ENCODE measurements at places on chromosomes 2 and 18.

- no peak for DNase-seq
These were observed 65.8 kb upstream of the PNPT1 start for GRCh38 chr2:55759271-55759921.

GRCh38 chr18:20971886-20972267, 139.7 kb downstream of the ROCK1 start:
- DNase-seq, result no peak

GRCh38 chr18:2672410-2672809, 16.9 kb downstream of the SMCHD1 start:
- DNase-seq, result no peak

DNA sequence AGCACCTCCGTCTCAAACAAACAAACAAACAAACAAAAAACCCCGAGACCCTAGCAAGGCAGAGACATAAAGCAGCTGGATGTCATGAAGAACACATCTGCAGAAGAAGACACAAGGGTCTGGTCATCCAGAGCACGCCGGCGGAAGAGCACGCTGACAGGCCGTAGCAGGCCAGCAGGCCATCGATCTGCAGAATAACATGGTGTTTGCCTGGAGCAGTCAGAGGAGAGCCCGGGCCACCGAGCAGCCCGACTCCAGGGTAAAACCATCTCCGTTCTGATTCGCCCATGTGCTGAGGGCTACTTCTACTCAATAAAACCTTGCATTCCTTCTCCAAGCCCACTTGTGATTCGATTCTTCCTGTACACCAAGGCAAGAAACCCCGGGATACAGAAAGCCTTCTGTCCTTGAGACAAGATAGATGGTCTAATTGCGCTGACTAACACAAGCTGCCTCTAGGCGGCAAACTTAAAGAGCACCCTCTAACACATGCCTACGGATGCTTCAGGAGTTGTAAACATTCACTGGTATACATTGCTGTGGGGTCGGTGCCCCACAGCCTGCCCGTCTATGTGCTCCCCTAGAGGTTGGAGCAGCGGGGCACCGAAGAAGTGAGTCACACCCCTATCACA, 549.8 kb upstream of the NRXN1 start:
- DNase-seq, result no peak

DNA sequence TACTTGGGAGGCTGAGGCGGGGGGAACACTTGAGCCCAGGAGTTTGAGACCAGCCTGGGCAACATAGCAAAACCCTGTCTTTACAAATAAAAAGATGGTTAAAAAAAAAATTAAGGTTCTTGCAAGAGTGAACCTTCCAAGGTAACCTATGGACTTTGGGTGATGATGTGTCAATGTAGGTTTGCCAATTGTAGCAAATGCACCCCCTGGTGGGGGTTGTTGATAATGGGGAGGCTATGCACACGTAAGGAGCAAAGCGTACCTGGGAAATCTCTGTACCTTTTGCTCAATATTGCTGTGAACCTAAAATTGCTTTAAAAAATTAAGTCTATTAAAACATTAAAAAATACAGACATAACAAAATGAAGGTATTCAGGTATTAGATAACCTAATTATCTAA, 70.4 kb downstream of the CWC22 start:
- no peak for DNase-seq

GRCh38 chr2:49616800-49617199, 462.5 kb upstream of the FSHR start:
- DNase-seq, result peak; percentile 45

- no peak for DNase-seq
These were observed 229.4 kb downstream of the ZNF516 start for GRCh38 chr18:76265497-76266235.

GRCh38 chr2:164388511-164388910, 232.8 kb downstream of the GRB14 start:
- no peak for DNase-seq

DNA sequence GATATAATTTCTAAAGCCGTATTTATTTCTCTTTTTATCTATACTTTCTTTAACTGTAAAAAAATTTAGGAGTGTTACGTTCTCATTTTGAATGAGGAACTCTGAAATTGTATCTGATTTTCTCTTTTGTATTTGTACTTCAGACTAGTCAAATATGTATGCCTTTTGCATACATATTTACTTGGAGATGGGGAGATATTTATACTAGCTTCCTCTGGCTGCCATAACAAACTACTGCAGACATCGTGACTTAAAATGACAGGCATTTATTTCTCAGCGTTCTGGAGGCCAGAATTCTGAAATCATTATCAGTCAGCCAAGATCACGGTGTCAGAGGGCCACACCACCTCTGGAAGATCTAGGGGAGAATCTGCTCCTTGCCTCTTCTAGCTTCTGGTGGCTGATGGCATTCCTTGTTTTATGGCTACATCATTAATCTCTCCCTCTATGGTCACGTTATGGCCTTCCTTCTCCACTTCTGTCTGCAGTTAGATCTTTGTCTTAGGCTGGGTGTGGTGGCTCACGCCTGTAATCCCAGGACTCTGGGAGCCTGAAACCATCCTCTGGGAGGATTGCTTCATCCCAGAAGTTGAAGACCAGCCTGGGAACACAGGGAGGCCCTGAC, 8.2 kb downstream of the LCLAT1 start:
- no peak for DNase-seq

DNA sequence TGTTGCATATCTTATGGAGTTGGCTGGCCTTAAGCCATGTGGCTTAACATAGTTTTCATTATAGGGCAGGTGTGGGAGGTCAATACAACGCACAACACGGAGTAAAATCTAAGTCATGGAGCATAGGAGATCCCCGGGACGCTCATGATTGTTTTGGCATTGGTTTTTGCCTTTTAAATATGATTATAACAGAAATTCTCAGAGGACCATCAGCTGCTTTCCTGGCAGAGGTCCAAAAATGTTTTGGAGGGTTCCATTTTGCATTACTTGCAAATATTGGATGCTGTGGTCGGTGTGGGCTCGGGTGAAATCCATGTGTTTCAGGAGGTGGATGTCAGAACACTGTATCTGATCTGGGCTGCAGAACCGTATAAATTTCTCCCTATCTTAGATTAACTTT, 3.4 kb downstream of the NCOA1 start:
- no peak for DNase-seq

DNA sequence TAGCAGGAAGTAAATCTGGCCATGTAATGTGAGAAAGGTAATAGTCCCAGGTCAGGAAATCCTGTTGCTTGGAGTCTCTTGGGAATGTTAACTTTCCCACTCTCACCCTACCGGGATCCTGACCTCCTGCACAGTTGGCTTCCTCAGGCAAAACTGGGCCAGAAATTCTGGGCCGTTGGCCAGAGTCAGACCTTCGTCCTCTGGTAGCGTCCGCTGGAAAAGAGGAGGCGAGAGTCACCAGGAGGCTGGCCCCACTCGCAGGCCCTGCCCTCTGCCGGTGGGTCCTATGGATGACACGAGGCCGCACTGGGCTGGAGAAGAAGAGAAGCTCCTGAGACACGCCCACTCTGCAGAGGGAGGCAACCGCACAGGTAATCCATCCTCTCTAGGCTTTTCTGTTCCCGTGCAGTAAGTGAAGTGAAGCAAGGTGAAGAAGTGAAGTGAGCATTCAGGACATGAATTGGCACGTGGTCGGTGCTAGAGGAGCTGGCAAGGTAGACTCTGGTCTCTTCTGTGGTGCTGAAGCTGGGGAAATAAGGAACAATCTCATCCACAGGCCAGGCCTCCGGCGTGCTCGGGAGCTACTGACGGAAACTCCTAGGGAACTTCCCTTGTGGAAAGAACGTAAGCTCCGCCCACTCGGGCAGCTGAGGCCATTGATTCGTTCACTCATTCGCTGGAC, 182.7 kb upstream of the GLI2 start:
- DNase-seq, result no peak

GRCh38 chr2:39390216-39390615, 46.9 kb downstream of the MAP4K3 start:
- no peak for DNase-seq

GRCh38 chr18:73286584-73286983, 418.8 kb upstream of the NETO1 start:
- DNase-seq, result no peak

DNA sequence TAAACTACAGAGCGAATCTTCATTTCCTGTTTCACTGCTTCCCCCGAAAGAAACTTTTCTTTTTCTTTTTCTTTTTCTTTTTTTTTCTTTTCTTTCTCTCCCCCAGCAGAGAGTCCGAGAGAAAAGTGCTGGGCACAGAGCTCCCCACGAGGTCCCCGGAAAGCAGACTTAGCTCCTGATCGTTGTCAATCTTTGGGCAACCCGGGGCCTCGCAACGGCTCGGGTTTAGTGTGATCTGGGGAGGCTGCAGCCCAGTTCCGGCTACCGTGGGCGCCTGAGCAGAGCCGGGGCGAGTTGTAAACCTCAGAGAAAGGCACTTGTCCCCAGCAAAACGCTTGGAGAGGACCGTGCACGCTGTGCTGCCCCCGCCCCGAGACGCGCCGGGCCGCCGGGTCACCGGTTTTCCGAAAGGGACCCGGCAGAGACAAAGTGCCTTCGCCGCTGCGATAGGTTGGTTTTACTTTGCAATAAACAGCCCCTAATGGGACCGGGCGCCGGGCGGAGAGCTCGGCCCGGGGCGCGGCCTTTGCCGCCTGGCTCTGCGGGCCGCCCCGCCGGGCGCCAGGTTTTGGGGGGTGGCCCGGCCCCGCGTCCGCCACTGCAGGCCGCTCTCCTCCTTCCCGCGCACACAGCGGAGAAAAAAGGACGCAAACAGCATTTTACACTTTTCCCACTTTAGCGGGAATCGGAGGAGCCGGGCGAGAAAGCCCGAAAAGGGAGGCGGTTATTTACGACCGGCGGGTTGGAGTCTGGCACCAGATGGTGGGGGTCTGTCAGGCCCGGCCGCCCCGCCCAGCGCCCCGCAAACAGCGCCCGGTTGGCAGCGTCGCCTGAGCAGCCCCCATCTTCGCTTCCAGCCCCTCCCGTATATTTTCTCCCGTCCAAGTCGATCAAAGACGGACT, 136.0 kb downstream of the INSIG2 start:
- no peak for DNase-seq

DNA sequence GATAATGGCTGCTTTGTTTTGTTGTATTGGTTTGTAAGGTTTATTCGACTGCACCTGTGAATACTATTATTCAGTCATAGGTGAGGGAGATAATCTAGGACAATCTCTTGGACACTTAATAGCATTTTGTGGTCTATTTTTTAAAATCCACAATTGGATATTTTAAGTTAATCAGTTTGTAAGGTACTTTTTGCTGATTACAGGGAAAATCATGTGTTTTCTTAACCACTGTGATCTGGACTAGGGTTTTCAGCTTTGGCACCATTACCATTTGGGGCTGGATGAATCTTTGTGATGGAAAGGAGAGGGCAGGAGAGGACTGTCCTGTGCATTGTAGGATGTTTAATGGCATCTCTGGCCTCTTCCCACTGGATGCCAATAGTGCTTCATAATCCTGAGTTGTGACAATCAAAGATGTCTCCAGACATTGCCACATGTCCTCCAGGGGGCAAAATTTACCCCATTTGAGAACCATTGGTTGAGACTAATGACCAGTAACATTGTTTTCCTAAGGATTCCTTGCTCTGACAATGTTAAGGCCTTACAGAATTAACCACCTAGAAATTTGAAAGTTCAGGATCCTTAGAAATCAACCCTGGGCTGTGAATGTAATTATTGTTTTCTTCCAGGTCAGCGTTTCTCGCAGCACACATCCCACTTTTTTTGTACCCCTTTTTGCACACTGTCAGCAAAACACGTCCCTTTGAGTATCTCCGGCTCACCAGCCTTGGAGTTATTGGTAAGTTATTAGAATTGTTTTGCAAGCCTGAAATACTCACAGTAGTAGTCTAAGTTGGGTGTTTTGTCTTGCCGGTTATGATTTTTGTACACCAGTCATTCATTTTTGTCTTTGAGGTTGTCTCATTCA, 15.6 kb downstream of the CNOT9 start:
- DNase-seq, result no peak

GRCh38 chr2:195659982-195660890, 3.2 kb downstream of the SLC39A10 start:
- peak; percentile 26 for DNase-seq

GRCh38 chr2:211396815-211397214, 840.4 kb downstream of the CPS1 start:
- peak; percentile 95 for DNase-seq

DNA sequence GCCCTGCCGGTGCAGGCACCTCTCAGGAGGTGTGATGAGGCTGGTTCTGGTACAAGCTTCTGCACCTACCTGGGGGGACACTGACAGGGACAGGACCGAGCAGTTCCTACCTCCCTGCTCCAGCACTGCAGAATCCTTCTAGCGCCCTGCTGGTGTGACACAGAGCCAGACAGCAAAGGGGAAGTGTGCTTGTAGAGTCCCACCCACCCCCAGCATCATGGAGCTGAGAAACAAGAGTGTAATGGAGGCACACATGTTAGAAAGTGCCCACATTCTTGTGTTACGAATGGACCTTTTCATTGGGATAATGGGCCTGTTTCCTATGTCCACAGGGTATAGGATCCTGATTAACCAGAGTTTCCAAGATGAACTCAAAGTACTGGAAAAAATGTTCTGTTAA, 38.3 kb downstream of the OXER1 start:
- DNase-seq, result no peak

DNA sequence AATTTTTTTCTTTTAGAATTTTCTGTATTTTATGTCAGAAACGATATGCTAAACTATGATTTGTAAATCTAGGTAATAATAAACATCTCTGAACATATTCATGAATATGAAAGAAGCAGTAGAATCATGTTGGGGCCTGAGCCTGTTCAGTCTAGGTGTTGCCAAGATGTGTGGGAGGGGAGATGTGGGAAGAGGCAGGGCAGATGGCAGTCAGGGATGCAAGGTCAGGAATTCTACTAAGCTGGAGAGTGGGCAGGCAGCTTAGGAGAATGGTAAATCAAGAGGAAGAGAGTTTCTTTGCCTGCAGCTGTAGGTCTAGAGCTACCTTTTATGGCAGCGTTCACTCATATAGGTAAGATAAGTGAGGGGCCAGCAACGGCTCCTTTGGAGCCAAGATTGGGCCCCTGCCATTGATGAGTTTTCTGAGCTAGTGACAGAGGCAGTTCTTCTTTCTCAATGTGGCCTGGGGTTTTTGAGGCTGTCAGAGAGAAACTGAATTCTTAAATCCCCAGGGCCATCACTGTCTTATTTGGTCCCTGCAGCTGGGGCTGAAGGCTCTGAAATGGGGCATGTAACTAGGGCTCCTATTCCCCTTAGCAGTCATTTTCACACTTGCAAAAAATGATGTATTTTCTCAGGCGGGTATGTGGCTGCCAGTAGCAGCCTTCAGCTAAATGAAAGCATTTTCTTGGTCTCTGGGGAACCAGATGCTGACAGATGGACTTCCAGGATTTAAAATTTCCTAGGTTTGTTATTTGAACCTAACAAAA, 232.8 kb downstream of the PIK3C3 start:
- DNase-seq, result no peak

DNA sequence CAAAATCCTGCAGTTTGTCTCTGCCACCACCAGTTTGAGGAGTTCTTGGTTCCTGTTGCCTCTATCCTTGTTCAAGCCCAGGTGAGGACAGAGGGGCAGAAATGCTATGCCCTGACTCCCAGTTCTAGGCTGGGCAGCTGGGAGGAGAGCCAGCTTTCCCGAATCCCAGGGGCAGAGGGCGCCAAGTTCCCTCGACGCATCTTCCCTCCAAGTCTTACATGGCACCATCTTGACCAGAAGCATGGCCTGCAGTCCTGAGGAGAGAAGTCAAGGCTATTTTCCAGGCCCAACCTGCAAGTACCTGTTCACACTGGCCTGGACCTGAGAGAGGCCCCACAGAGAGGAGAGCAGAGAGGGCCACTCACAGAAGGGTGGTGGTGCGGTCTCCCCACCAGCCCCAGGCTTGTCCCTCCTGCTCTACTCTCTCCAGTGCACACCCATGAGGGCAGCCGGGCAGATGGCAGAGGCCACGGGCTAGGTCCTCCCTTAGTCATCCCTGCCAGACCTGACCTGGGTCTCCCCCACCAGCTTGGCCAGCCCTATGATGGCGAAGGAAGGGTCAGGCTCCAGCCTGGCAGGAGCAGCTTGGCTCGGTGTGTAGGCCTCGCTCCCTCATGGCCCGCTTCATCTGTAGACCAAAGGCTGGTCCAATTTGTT, 115.7 kb upstream of the MSTN start:
- no peak for DNase-seq
